LoVo (cell line): ENCODE measurements at places on chromosomes 7 and 10.

DNA sequence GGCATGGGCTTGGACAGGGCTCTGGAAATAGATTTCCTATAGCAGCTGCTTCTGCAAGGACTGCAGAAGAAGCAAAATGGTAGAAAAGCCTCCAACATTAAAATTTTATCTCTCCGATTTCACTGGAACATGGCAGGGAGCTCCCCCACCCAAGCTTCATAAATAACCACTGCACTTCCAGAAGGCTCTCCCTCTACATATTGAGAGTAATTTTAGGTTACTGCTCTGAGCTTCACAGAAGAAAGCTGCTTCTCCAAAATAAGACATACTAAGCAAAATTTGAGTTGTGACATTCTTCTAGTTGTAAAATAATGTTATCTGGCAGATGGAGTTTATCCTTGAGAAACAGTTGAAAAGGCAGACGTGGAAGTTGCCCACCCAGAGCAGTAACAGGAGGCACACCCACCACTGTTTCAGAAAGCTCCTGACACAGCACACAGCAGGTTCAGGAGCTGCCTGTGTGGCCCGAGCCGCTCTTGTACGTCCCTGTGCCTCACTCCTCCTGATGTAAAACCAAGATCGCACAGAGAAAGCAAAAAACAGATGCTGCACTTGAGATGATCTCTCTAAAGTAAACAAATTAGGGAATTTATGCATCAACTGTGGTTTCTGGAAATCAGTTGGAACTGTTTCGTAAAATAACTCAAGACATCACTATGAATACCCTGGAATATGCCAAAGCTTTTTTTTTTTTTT is 621.0 kb downstream of the PARD3 start:
- no peak for DNase-seq

DNA sequence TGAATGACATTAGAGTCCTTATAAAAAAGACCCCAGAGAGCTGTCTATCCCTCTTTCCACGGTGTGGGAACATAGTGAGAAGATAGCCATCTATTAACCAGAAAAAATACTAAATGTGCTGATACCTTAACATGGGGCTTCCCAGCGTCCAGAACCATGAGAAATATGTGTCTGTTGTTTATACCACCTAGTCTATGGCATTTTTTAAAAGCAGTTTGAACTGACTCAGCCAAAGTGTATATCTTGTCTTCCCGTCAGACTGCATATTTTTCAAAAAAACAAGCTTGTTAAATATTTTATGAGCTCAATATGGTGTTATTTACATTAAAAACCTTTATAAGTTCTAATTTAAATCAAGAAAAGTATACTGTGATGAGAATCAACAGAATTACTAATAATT is 255.3 kb downstream of the HGF start:
- no peak for DNase-seq

GRCh38 chr7:27142580-27143022 is 880 bp downstream of the HOXA5 start:
- DNase-seq = no peak

GRCh38 chr7:3117488-3118231 is 74.0 kb upstream of the CARD11 start:
- no peak for DNase-seq

- DNase-seq = no peak
Measured at GRCh38 chr7:152185558-152185957, 160.1 kb downstream of the GALNT11 start.

DNA sequence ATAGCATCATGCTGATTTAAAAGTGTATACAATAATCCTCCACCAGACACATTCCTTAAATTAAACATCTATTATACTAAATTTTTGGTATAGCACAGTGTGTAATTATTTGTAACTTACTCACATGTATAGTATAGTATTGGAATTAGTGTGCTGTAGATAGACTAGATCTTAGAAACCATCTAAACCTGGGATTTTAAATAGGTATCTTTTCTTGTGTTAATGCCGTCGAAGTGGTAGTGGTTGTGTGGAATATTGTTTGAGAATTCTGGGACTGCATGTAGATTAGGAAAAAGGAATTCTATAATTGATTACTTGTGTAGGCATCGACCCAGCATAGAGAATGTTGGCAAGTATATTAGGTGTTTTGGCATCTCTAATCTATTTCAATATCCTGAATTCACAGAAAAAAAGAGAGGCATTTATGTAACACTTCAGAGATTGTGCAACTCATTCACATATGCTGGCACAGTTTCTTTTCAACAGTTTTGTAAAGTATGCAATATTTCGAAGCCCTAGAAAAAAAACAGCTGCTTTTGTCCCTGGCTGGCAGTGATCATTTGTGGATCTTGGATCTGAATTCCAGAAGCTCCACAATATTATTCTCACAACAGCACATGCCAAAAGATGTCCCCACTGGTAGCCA is 145.5 kb upstream of the AGR3 start:
- DNase-seq = no peak

- DNase-seq = no peak
Measured at GRCh38 chr10:14971867-14972448, 12.8 kb downstream of the MEIG1 start.

- DNase-seq = no peak
Measured at GRCh38 chr7:2608921-2609411, 22.8 kb upstream of the TTYH3 start.

DNA sequence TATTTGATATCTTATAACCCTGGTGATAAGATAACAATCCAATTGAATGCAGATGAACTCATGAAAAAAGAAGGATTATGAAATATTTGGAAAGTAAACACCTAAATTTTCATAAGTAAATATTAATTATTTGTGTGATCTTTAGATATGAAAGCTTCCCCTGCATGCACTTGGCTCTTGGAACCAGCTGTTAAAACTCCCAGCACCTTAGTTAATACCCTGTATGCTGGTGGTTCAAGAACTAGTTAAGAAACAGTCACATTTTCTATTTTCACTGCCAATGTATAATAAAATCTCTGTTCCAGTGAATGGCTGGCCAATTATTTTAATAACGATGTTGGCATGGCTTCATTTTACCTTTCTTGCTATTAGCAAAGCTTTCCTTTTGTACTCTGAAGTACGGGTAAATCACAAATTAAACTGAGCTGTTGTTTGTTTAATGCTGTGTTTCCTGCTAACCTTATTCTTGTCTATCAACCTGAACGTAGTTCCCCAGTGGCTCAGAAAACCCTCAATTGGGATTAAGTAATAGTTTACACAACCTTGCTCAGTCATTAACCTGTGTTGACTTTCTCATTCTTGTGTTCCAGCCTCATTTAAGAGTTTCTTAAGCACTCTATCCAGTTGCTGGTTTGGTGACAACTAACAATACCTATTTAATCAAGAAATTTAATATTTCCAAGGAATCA is 38.9 kb downstream of the MET start:
- DNase-seq = no peak

DNA sequence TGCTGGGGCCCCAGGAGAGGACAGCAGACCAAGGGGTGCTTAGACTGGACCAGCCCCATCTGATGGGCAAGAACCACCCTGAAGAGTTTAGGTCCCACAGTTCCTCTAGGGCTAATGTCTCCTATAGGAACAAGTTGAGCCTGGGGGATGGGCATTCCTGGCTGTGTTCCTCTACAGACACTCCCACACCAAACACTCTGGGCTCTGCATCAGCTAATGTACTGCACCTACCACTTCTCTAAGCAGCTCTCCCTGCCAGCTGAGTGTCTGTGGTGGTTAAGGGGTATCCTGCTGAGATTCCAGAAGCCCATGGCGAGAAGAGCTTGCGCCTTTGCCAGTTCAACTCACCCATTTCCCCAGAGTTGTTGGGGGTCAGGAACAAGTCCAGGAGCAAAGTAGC is 284.1 kb upstream of the CSTF2T start:
- DNase-seq = no peak

DNA sequence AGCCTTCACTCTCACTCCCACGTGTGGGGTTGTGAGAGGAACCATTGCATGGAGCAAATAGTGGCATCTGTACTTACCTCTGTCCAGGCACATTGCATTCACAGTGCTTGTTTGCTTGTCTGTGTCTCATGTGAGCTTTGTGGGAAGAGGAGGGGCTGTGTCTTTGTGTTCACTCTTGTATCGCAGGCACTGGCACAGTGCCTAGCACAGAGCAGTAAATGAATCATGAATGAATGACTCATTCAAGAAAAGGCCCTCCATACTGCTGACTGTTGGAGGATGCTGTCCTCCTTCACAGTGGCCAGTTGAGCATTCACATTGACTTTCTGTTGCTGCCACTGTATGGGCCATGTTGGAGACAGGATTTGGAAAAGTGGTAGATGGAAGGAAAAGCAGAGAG is 125.3 kb downstream of the SORCS3 start:
- peak; percentile 50 for DNase-seq

- DNase-seq = no peak
Measured at GRCh38 chr10:70139151-70139996, 6.7 kb upstream of the AIFM2 start.

GRCh38 chr10:101217450-101218281 is 11.6 kb downstream of the LBX1 start:
- DNase-seq = no peak

DNA sequence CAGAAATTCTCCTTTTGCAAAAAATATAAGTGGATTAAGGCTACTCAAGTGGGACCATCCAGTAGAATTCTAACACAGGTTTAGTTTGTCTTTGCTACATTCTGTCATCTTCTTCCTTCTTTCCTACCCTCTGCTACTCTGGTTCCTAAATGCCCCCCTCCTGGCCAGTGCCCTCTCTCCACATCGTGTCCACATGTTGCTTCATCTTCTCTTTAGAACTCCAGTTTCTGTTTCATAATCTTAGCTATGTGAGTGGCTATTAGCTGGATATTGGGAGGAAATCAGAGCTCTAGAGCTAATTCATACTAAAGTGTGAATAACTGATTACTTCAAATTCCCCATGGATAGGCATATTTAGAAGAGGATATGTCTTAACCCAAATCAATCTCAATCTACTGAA is 528.5 kb downstream of the LRMDA start:
- no peak for DNase-seq

DNA sequence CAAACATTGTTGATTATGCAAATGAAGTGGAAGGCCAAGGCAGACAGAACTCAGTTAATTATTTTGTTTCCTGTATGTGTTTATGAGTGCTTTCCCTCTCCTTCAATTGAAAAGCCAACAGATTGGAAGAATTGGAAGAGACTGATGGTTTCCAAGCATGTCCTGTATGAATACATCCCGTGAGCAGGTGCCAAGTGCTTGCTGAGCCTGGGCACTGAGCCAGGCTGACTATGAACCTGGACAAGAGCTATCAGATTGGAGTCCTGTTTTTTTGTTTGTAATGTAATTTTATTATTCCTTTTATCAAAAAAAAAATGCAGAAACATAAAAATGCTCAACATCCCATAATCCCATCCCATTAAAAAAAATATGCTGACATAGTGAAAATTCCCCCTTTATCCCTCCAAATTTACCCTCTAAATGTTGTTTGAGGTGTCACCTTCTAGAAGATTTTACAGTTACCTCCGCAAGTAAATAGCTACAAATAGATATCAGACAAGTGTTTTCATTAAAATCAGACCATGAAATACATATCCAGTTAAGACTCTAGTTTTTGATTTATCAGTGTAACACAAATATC is 449.5 kb downstream of the GRID1 start:
- DNase-seq = no peak

DNA sequence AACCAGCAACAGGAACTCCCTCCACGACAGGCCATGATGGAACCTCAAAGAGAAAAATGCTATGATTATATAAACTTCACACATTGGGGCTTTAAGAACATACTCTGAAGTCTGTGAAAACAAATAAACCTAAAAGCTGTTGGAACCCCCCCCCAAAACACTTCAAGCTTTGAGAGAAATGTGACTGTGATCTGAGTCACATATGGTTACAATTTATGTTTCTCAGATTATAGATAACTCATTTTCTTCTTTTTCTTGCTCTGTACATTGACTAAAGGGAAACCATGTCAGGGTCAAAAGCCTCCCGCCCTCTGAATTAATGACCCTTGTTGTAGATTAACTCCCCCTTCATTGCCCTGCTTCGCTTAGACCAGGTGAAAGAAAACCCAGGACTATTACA is 15.8 kb downstream of the VOPP1 start:
- DNase-seq = no peak

- DNase-seq = no peak
Measured at GRCh38 chr10:36171556-36171952, 529.5 kb upstream of the FZD8 start.

DNA sequence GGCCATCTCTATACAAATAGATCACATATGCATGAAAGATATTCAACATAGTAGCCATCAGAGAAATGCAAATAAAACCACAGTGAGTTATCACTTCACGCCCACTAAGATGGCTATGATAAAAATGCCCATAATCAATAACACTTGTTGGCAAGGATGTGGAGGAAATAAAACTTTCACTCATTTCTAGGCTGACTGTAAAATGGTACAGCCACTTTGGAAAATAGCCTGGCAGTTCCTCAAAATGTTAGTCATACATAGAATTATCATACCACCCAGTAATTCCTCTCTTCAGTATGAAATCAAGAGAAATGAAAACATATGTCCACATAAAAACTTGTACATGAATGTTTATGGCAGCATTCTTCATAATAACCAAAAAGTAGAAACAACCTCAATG is 324.9 kb downstream of the LRRTM3 start:
- DNase-seq = no peak

GRCh38 chr7:117383483-117384189 is 43.7 kb downstream of the ASZ1 start:
- DNase-seq = peak; percentile 41

DNA sequence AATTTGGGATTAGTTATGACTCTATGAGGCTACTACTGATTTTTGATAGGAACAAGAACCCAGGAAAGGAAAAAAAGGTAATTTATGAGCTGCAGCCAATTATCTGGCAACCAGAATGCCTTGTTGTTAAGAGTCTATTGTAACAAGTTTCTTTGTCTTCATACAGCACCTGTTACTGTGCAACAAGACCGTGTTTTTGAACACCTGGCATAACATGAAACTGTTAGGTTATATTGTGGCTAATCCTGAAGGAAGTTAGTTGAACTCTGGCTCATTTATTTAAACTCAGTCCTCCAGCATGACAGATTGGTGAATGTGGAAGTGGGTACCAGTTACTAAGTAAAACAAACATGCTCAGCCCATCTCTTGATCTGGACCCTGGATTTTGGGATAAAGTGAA is 33.0 kb downstream of the RALA start:
- no peak for DNase-seq

- DNase-seq = no peak
Measured at GRCh38 chr7:109449760-109450159, 880.1 kb downstream of the DNAJB9 start.
